A549 treated with Mapracorat at 1 μM for 4 hours (cell line): ENCODE measurements at places on chromosomes 6 and 20. TPM values are rescaled to one million over a fixed set of nuclear protein-coding genes. Genes with fewer than 3 reads are reported as not detected.

UNC5CL gene
- total RNA-seq = 0.33 to 0.62 TPM (median 0.49 TPM) in 5 replicates

CCN5 gene
- total RNA-seq = 25.9 to 39.9 TPM (median 27.5 TPM) in 5 replicates

BFSP1 gene
- total RNA-seq = 3.7 to 5.1 TPM (median 4.1 TPM) in 5 replicates

DXO gene
- total RNA-seq = 10.3 to 13.3 TPM (median 11.0 TPM) in 5 replicates

ACSS1 gene
- total RNA-seq = 11.5 to 17.1 TPM (median 15.7 TPM) in 5 replicates

PGC gene
- total RNA-seq = not detected in 5 replicates

TBPL1 gene
- 22.5 to 28.3 TPM (median 24.0 TPM) in 5 replicates for total RNA-seq

NCOA6 gene
- 18.4 to 21.7 TPM (median 19.9 TPM) in 5 replicates for total RNA-seq

LY6G5C gene
- 0.92 to 1.6 TPM (median 1.1 TPM) in 5 replicates for total RNA-seq

MRPS18B gene
- total RNA-seq = 68.8 to 112 TPM (median 72.9 TPM) in 5 replicates

UNC93A gene
- not detected in 5 replicates for total RNA-seq
